ENCODE measurements at places on chromosomes 11 and 22. TPM values are rescaled to one million over a fixed set of nuclear protein-coding genes. Genes with fewer than 3 reads are reported as not detected.

DNA sequence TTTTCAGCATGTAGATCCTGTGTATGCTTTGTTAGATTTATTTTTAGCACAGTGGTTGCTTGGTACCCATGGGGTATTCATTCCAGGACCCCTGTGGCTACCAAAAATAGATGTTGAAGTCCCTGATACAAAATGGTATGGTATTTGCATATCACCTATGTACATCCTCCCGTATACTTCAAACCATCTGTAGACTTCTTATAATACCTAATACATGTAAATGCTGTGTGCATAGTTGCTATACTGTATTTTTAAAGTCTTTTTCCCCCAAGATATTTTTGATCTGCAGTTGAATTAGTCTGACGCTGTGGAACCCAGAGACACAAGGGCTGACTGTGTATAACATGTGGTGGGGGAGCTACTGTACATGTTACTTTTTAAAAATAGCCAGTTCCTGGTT is 101.1 kb downstream of the ATXN10 start:
- DNase-seq: no peak

The ANO1 gene
- total RNA-seq: not detected

The PLEKHA7 gene
- total RNA-seq: 0.84 TPM

The OR2AG2 gene
- total RNA-seq: 0.20 TPM

DNA sequence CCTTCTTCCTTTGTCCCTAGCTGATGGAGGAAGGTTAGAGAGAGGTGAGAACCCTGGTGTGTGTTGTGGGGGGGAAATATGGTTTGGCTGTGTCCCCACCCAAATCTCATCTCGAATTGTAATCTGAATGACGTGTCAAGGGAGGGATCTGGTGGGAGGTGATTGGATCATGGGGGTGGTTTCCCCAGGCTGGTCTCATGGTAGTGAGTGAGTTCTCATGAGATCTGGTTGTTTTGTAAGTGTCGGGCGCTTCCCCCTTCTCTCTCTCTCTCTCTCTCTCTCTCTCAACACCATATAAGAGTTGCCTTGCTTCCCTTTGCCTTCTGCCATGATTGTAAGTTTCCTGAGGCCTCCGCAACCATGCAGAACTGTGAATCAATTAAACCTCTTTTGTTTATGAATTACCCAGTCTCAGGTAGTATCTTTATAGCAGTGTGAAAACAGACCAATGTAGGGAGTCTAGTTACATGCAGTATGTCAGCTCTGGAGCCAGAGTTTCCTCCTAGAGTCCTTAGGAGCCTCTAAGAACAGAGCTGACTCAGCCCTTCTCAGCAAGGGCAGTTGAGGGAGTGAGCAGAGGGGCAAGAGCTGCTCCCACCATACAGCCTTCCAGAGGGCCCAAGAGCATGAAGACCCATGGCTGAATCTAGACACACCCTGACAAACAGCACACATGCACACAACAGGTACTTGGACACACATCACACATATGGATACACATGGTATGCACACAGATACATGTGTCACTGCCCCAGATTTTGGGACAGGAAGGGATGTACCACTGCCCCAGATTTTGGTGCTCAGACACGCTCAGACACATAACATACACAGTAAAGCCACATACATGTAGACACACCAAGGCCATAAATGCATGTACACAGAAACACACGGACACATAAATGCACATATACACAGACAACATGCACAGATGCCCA is 12.9 kb upstream of the LRRC32 start:
- DNase-seq: no peak

DNA sequence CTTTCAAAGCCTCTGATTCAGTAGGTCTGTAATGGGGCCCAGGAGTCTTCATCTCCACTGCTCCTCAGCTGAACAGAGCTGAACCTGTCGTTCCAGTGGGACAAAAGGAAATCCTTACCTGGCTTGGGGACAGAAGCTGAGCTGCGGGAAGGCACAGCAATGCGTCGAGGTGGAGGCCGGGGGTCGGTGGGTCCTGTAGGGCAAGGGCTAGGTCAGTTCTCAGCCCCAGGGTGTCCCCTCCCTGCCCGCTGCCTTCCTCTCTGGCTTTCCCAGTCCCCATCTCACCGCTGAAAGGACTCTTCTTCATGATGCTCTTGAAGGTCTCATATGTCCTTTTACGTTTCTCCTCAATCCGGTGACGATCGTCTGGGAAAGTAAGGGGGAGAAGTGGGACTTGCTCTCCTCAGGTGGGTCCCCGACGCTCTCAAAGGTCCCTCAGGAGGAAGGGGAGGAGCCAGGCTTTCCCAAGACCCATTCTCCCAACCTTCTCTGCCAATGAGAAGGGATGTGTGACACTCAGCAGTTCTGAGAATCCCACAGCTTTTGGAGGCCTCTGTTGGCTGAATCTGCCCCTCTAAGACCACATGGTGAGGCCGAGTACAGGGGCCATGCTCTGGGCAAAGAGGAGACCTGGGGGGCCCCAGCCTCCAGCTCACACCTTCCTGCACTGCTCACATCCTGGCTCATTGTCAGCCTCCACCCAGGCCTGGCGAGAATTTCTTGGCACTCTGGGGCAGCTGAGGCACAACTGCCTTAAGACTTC is 7.0 kb downstream of the RELA start:
- DNase-seq: no peak

GRCh38 chr22:43395086-43395695 is 16.6 kb upstream of the MPPED1 start:
- DNase-seq: peak; percentile 54

The RIBC2 gene
- 1.2 TPM for total RNA-seq

DNA sequence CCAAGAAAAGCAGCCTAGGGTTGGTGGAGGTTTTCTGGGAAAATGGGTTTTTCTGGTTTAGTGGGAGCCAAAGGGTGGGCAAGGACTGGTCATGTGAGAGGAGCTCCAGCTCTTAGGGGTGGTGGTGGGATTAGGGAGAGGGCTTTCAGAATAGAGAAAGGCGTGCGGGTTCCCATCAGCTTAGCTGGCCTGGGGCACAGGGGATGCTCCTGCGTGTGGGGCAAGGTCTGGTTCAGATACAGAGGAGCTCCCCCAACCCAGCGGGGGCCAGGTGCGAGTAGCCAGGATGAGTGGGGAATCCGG is 644 bp downstream of the TMEM134 start:
- DNase-seq: no peak

The SCARF2 gene
- total RNA-seq: 0.48 TPM

The IGLL1 gene
- not detected for total RNA-seq

The SMC1B gene
- 0.14 TPM for total RNA-seq

The FGF3 gene
- not detected for total RNA-seq

- no peak for DNase-seq
These were observed 4.1 kb downstream of the SLC25A45 start for GRCh38 chr11:65378208-65378927.

- DNase-seq: no peak
These were observed 8.1 kb downstream of the GRAMD1B start for GRCh38 chr11:123438131-123438627.

DNA sequence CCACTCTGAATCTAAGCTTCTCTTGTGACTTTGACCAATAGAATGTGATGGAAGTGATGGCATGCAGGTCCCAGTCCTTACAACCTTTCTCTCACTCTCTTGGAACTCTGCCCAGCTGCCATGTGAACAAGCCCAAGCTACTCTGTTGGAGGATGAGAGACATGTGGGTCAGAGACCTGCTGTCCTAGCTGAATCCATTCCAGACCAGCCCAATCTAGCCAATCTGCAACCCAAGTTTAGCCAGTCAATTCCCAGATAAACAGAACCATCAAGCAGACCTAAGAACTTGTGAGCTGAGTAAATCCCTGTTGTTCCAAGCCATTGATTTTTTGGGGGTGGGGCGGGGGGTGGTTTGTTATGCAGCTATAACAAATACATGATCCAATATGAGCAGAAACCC is 69.2 kb upstream of the GRK3 start:
- DNase-seq: no peak

The APOBEC3B gene
- 12.4 TPM for total RNA-seq

GRCh38 chr11:134224710-134225664 is 516 bp downstream of the VPS26B start:
- no peak for DNase-seq

GRCh38 chr11:95163106-95163505 is 67.9 kb downstream of the SESN3 start:
- no peak for DNase-seq
